H1 (cell line): ENCODE measurements at places on chromosomes 5 and 9. TPM values are rescaled to one million over a fixed set of nuclear protein-coding genes. Genes with fewer than 3 reads are reported as not detected.

DNA sequence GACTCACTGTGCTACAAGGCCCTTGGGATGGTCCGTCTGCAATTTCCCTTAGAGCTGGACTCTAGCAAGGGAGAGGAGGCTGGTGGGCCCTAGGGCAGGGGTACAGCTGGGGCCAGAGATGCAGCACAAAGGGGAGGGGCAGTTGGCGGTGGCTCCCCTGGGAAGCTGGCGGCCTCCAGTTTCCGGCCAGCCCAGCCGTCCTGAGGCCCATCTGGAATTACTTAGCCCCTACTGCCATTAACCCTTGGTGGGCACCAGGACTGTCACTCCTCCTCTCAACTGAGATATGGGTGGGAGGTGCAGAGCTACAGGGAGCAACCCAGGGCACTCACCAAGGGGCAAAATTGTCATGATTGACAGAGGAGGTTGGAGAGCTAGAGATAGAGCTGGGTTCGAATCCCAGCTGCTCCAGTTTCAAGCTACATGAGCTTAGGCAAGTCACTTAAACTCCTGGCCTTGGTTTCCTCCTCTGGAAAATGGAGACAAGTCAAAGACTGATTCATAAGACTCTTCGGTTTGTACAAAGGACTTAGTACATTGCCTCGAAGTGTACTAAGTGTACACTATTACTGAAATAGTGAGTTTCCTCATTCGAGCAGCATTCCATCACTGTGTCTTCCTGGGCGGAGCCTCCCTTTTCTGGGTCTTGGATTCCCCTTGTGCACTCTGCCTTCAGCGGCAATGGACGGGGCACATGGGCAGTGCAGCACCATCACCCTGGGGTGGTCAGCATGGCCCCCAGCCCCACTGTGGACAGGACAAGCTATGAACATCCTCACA is 2.7 kb upstream of the PDGFRB start:
- H3K36me3 ChIP-seq = no peaks in the 10 kb centered on the region
- no peak overlapping the region for H3K27ac ChIP-seq
- DNase-seq = no peak

Gene AJM1
- total RNA-seq = 0.86 and 0.97 TPM in 2 replicates

- no peaks in the 10 kb centered on the region for H3K27me3 ChIP-seq
- H3K36me3 ChIP-seq = no peaks in the 10 kb centered on the region
- peak; percentile 59 for DNase-seq
- H3K27ac ChIP-seq = peak overlapping the region; percentile 18; the same call in 1 of the 2 replicates
- peaks cover 16% of the 10 kb centered on the region; the same call in 1 of the 2 replicates for H3K4me1 ChIP-seq
Observed at GRCh38 chr5:134503088-134503936, 22.2 kb upstream of the JADE2 start.

Gene ZFP37
- 4.4 and 5.1 TPM in 2 replicates for total RNA-seq

- no peaks in the 10 kb centered on the region; the same call in 1 of the 2 replicates for H3K4me1 ChIP-seq
- no peak overlapping the region for H3K4me3 ChIP-seq
- H3K27me3 ChIP-seq = no peaks in the 10 kb centered on the region
- DNase-seq = no peak
- H3K27ac ChIP-seq = no peak overlapping the region
Observed at GRCh38 chr5:9889511-9889910, 259.4 kb upstream of the TAS2R1 start.

DNA sequence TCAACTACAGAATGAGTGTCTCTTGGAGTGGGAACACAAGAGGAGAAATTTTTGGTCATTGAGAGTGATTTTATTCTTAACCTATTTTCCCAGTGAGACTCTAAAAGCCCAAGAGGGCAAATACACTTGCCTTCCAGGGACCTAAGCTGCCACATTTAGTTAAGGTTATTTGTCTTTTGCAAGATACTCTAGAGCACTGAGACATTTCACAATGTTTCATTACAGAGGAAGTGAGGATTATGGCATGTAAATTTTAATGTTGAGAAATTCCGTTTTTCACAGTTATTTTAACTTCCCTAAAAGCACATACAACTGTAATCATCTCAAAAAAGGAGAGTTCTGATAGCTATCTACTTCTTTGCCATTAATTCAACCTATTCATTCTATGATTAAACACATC is 38.7 kb upstream of the RAB3C start:
- no peaks in the 10 kb centered on the region for H3K4me1 ChIP-seq
- no peak overlapping the region for H3K4me3 ChIP-seq
- H3K27me3 ChIP-seq = no peaks in the 10 kb centered on the region

DNA sequence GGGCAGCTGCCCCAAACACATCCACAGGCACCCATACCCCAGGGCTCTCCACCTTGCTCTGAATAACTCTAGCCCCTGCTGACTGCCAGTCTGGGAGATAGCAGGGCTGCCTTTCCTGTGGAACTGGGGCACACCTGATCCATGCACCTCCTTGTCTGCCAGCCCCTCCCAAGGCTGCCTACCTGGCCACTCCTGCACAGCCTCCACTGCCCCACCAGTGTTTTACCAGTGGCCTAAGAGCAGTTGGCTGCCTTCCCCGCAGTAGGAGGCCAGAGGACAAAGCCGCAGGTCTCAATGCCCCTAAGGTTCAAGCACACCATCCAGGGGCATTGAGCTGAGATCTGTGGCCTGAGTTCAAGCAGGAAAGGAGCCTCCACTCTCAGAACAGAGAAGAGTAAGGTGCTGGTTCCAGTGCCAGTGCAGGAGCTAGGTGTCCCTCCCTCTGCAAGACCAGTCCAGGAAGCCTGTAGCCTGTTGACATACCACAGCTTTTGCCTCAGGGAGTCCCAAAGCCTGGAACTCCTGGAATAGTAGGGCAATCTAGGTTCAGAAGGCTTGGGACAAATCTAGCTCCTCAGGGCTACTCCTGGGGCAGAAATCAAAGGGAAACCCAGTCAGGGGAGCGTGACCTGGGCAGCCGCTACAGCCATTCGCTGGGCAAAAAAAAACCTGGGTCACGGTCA is 514.5 kb upstream of the PTGER4 start:
- H3K36me3 ChIP-seq = no peaks in the 10 kb centered on the region
- no peak for DNase-seq
- no peak overlapping the region for H3K27ac ChIP-seq
- no peak overlapping the region for H3K4me3 ChIP-seq
- H3K4me1 ChIP-seq = peaks cover 2% of the 10 kb centered on the region; the same call in 1 of the 2 replicates

DNA sequence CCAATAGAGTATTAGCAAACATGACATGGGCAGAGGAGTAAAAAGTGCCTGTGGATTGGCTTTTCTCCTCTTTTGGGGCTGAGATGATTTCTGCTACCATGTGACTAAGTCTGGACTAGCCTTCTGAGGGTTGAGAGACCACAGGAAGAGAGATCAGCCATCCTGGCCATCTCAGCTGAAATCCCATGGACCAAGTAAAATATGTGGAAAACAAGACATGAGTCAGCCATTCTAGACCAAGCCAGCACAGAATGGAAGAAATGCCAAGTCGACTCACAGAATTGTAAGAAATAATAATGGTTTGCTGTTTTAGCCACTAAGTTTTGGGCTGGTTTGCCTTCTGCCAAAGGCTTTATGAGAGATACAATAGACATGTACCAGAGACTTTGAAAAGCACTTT is 377.8 kb downstream of the CHSY3 start:
- no peak overlapping the region for H3K4me3 ChIP-seq
- H3K27ac ChIP-seq = no peak overlapping the region
- H3K36me3 ChIP-seq = no peaks in the 10 kb centered on the region
- no peak for DNase-seq
- H3K4me1 ChIP-seq = no peaks in the 10 kb centered on the region

- no peaks in the 10 kb centered on the region for H3K27me3 ChIP-seq
- no peak overlapping the region for H3K27ac ChIP-seq
- DNase-seq = no peak
- H3K36me3 ChIP-seq = no peaks in the 10 kb centered on the region
Observed at GRCh38 chr5:132266031-132266835, 8.7 kb downstream of the PDLIM4 start.

- H3K27ac ChIP-seq = no peak overlapping the region
- H3K27me3 ChIP-seq = peaks cover 28% of the 10 kb centered on the region
- no peak for DNase-seq
- H3K4me3 ChIP-seq = no peak overlapping the region
Observed at GRCh38 chr5:181111010-181111409, 20.0 kb downstream of the OR2V1 start.

- H3K36me3 ChIP-seq = peaks cover 14% of the 10 kb centered on the region
- H3K4me3 ChIP-seq = 0 out of 2 replicates have a peak overlapping the region, but pooled peaks have one; percentile 60
- peaks cover 28% of the 10 kb centered on the region for H3K4me1 ChIP-seq
- H3K27ac ChIP-seq = no peak overlapping the region
Observed at GRCh38 chr9:137457406-137458193, 1.5 kb downstream of the NSMF start.

DNA sequence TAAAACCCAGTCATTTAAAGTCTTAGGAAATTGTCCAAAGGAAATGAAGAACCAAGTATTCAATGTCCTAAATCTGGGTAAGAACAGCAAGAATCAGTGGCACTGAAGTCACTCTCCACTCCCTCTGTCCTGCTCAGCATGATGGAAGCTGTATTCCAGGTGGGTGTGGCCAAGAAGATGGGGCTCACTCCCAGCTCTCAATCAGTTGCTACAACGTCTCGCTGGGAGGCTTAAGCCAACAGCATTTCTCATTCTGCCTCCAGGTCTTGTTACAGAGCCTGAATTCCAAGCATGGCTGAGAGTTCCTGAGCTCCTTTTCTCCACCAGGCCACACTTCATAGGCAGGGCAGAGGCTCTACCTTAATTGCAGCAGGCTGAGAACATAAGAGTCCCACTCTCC is 41.2 kb upstream of the TRIO start:
- no peaks in the 10 kb centered on the region for H3K27me3 ChIP-seq
- no peak overlapping the region for H3K4me3 ChIP-seq
- DNase-seq = no peak
- H3K27ac ChIP-seq = no peak overlapping the region

GRCh38 chr5:113054899-113055298 is 78.3 kb downstream of the DCP2 start:
- no peak overlapping the region for H3K4me3 ChIP-seq
- H3K4me1 ChIP-seq = no peaks in the 10 kb centered on the region
- no peak for DNase-seq

Gene IFNK
- total RNA-seq = not detected in 2 replicates
